ENCODE measurements at places on chromosomes 2 and 18.

- DNase-seq: no peak
These were observed 266.2 kb downstream of the ZEB2 start for GRCh38 chr2:144253743-144254142.

- DNase-seq: no peak
These were observed 221.6 kb downstream of the PIK3C3 start for GRCh38 chr18:42176599-42176998.

DNA sequence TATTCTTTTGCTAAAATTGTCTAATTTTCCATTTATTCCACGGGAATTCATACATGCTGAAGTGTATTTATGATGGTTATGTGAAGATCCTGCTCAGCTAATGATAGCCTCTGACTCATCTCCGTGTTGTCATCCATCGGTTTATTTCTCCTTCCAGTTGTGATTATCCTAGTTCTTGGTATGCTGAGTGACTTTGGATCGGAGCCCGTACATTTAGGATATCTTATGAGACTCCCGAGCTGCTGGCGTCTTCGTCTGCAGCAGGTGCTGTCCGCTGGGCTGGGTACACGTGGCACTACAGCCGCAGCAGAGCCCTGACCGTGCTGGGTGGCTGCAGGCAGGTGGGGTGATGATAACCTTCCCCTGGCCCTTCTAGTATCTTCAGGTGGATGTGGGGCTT is 40.1 kb upstream of the GALR1 start:
- no peak for DNase-seq

GRCh38 chr18:61435064-61435652 is 101.9 kb downstream of the CDH20 start:
- DNase-seq: no peak

- no peak for DNase-seq
These were observed 1.4 kb downstream of the GPR35 start for GRCh38 chr2:240626531-240627300.

DNA sequence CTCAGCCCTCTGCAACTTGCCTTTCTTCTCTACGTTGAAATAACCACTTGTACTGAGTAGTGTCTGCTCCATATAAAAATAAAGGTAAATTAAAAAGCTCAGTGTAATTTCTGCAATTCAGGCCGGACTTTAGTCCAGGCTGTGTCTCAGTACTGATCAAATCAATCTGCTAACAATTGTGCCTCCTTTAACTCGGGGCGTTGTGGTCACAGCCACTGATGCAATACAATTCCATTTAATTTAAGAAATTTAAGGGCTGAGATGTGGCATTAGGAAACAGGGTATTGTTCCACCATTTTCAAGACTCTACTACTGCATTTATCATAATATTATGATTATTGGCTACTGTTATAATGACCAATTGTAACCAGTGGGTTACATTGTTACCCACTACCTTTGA is 60.0 kb upstream of the NPAS2 start:
- no peak for DNase-seq

- no peak for DNase-seq
These were observed 23.5 kb downstream of the DIS3L2 start for GRCh38 chr2:231984992-231985391.

GRCh38 chr2:239579081-239579480 is 178.3 kb upstream of the HDAC4 start:
- DNase-seq: no peak

DNA sequence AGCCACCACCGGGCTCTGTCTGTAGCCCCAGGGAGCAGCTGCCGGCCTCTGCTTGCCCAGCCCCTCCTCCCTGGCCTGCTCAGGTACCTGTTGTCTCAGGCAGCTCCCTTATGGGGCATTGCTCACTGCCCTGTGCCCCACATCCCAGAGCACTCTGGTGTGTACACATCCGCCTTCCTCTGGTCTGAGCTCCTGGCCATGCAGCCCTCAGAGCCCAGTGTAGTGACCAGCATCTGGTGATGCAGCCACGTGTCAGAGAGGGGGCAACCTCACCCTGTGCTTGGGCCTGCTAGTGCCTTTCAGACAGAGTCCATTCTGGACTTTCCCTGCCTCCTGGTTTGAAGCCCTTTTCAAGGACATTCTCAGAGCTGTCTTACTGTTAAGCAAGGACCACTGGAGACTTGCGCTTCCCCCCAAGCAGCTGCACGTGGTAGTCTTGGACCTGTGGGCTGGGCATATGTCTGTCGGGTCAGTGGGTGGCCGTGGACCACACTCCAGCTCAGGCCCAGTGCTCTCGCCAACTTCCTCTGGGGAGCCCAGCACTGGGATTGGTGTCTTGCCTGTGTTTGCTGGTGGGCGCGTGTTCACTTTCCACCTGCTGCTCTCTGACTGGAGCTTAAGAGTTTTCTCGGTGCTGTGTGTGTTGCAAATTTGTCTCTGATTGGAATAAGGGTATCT is 30.7 kb downstream of the DGKD start:
- no peak for DNase-seq

DNA sequence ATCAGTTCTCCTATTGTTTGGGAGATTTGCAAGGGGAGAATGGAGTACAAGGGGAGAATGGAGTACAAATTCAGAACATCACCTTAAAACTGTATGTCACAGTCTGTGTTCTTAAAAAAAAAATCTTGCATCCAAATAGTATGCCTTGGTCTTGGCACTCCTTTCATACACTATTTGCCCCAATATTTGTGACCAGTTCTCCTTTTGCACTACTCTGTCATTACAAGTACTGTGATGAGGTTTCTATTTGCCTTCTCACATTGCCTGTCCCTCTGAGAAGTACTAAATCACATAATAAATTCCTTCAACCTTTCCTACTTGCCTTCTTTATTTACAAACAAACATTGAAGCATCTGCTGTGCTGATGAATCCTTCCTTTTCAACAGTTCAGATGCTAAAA is 36.0 kb upstream of the NCK2 start:
- no peak for DNase-seq

Measured in NCI-H1436 treated with DMSO at 0.1 percent for 48 hours (cell line).